ENCODE measurements at places on chromosomes 11 and 22.

DNA sequence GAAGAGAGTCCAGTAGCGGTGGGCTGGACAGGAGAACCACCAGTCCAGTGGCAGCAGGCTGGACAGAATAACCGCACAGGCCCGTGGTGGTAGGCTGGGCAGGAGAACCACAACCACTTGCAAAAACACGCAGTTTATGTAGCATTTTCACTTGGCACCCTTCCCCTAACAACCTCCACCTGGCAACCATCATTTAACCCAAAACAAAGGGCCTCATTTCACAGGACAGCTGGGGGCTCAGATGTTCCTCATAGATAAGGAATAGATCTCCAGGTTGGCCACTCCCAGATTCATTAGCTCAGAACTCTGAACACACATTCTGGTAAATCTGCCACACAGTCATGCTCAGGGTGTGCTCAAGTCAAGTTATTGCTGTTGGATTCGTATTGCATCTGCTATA, 41.2 kb downstream of the SYTL2 start:
- DNase-seq: no peak

GRCh38 chr11:63931045-63931444, 7.8 kb upstream of the NAA40 start:
- no peak for DNase-seq

DNA sequence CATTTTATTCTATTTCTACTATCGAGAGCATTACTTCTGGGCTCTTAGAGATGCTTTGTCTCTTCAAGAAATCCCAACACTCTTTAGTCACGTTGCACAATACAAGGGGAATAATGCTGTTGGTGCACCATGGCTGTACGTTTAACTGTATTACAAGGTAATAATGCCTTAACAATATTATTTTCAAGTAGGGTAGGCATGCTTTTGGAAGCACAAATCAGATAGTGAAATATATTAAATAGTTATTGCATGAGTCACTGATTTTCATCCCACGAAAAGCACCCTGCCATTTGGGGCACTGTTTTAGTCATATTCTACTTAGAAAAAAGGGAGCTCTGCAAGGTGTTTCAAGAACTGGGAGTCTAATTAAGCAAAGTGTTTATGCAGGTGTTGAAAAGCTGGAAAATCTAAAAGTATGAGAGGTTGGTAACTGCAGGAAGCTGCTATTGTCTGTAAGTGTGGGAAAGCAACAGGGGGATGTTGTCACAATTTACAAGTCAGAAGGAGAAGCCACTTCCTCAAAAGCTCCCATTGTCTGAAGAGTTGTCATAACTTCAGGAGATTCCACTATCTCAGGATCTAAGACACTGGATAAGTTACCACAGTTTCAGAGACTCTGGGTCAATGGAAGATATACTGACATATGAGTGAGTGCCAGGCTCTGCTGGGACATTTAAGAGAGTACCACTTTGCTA, 218.2 kb downstream of the JRKL start:
- no peak for DNase-seq

- DNase-seq: no peak
Measured at GRCh38 chr11:67656278-67656922, 5.9 kb upstream of the ACY3 start.

DNA sequence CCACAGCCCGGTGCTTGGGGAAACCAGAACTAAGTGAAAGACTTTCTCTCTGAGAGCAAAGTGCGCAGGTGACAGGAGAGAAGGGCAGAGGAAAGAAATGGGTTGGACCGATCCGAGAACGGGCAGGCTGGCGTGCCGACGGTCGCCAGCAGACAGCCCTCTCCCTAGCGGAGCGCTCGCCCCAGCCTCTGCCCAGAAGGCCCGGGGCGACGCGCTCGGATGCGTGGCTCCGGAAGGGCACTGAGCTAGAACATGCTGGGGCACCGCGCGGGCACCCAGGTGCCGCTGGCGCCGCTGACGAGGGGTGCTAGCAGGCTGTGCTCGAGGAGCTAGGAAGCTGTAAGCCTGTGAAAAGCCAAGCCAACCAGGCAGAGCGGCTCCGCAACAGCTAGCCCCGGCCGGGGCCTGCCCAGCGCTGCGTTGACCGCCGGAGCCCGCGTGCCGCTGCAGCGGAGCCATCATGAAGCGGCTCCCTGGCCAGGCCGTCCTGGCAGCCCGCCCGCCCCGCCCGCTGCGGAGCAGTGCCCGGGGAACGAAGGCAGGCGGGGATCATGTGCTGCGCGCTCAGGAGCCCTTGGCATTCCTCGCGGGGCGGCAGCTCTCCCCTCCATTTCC, 22.1 kb upstream of the RRAS2 start:
- DNase-seq: peak; percentile 41

GRCh38 chr11:419248-420005, 4.6 kb upstream of the SIGIRR start:
- no peak for DNase-seq

- DNase-seq: no peak
Measured at GRCh38 chr11:130047141-130047540, 22.6 kb upstream of the APLP2 start.

DNA sequence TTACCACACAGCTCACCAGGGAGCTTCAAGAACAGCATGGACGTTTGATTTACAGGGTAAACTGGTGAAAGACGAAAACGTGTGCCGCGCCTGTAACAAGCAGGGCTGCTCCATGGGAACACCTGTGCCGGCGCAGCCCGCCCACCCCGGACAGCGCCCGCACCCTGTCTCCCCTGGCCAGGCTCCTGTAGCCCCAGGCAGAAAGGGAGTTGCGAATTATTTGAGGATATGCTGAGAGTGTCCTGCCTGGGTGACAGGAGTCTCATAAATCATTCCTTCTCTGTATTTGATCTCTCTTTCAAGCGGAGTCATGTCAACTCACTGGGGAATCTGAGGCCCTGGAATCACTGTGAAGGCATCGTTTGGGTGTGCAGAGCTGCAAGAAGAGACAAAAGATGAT, 804.3 kb downstream of the OPCML start:
- DNase-seq: no peak

GRCh38 chr11:57639321-57640067, 10.2 kb downstream of the YPEL4 start:
- no peak for DNase-seq

DNA sequence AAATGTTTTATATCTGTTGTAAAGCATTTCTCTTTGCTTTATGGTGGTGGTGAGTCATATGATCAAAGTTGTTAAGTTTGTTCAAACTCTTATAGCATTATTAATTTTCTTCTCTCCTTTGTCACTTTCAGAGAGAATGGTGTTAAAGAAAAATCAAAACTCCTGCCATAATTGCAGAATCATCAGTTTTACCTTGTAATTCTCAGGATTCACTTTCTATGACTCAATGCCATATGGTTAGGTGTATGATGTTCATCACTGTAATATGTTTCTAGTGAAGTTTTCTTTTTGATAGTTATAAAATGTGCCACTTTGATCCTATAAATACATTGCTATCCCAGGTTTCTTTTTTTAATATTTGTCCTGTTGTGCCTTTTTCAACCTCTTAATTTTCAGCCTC, 13.7 kb upstream of the KDM4E start:
- no peak for DNase-seq

- no peak for DNase-seq
Measured at GRCh38 chr22:22910272-22911240, 22.9 kb downstream of the IGLL5 start.

DNA sequence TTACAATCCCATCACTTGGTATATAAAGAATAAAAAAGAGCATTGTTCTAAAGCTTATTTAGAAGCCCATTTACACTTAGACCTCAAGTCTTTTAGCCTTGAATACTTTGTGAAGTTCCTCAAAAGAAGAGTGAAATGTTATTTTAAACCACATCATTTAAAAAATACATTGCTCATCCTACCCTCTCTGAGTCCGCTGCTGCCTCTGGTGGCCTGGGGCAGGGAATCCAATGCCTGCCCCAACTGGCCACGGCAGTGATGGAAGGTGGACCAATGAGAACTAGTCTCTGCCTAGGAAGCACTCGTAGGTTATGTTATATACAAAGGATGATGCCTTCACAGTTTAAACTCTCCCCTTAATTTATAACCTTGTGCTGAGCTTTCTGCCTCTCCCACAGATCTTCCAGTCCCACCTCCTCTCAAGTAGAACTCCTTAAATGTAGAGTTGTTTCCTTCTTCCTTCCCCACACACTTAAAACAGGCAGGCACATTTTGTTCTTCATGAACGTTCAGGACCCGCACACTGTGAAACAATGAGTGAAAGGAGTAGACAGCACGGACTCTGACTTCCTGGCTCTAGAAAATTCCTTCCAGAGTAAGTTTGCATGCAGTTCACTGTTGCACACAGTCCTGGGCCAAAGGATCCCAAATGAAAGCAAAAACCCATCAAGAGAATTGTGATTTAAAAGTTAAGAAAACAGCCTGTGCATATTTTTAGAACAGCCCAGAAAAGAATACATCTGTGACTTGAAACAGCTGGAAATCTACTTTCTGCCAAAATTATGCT, 167.8 kb downstream of the RRAS2 start:
- DNase-seq: no peak

- DNase-seq: no peak
Measured at GRCh38 chr22:30870451-30871345, 97.9 kb downstream of the MORC2 start.

- no peak for DNase-seq
Measured at GRCh38 chr11:75313513-75314272, 37.8 kb downstream of the ARRB1 start.

DNA sequence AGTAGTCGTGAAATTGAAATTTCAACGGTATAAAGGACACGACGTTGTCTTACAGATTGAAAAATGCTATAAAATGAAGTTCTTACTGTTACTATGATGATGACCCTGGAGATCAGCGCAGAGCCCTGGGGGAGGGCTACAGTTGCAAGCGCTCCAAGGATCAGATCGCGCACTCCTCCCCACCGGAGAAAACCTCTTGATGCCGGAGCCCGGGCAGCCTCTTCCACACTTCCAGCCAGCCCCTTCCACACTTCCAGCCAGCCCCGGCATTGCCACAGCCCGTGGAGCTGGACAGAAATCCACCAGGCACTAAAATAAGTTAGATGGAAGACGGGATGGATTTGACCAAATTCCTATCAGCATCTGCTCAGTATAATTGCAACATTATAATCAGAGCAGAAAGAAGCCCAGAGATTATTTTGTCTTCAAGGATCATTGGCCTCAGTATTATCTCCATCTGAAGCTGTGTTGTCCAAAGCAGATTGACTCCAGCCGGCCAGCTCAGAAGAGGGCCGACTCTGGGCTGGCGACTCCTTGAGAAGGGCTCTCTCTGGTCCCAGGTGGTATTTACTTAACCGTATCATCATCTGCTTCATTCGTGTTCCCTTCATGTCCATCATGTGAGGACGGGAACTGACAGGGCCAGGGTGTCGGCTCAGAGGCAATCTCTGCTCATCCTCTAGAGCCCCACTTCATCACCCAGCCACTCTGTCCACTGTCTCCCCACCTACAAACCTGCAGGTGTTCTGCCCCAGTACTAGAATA, 777 bp upstream of the MICAL3 start:
- DNase-seq: no peak

- DNase-seq: no peak
Measured at GRCh38 chr11:125389339-125390166, 106.5 kb downstream of the FEZ1 start.

GRCh38 chr22:35842519-35842913, 124.8 kb downstream of the APOL5 start:
- DNase-seq: no peak

- no peak for DNase-seq
Measured at GRCh38 chr11:1488575-1489180, 2.1 kb upstream of the MOB2 start.

- DNase-seq: no peak
Measured at GRCh38 chr11:91023731-91024130, 800.9 kb upstream of the CHORDC1 start.

- DNase-seq: no peak
Measured at GRCh38 chr11:15180212-15180792, 65.6 kb downstream of the INSC start.

DNA sequence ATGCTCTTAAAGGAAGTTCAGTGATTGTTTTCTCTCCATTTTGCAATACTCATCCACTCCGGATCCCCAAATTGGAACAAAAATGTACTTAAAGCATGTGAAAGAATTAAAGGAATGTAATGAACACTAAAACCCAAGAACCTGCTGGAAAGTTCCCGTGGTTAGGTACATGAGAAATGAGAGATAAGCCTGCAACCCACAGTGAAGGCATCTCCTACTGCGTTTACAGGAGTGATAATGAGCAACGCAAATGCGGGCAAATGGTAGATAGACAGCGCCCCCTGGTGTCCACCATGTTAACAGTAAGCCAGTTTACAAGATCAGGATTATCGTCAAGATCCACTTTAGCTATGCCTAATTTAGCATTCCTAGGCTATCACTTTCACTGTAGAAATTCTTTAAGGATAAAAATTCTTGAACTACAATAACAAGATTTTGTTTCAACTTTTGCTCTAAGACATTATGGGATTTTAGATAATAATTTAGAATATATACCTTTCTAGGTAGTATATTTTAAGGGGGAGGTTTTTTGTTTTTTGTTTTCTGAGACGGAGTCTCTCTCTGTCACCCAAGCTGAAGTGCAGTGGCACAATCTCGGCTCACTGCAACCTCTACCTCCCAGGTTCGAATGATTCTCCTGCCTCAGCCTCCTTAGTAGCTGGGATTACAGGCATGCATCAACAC, 29.9 kb downstream of the ALG9 start:
- DNase-seq: peak; percentile 79

DNA sequence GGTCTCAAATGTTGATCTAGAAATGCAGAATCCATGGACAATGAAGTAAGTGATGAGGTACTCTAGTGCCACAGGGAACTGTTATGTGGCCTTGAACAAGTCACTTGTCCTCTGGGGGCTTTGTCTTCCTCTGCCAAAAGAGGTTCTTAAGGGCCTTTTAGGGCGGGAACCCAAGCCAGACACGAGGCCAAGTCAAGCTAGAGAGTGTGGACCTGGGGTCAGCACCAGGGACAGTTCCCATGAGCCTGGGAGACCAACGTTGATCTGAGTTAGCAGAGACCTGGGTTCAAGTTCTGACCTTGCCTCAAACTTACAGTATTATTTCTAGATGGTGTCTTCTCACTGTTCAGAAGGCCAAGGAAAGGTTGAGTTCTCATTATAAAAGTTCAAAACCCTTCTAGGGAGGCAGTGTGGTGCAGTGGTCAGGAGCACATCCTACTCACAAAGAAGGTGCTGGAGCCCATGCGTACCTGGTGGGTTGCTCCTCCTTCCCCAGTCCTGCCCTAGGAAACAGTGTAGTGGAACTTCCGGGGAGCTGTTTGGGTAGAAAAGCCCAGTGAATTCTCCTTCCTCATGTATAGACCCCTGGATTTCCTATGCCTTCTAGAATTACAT, 121.5 kb downstream of the CHST1 start:
- DNase-seq: no peak

DNA sequence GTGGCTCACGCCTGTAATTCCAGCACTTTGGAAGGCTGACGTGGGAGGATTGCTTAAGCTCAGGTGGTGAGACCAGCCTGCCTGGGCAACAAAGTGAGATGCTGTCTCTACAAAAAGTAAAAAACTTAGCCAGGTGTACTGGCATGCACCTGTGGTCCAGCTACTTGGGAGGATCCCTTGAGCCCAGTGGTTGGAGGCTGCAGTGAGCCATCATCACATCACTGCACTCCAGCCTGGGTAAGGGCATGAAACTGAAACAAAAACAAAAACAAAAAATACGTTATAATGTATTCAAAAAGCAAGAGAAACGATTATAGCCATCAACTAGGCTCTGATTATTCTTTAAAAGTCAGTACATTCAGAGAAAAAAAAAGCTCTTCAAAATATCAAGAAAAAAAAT, 62.5 kb downstream of the TCF20 start:
- DNase-seq: no peak

GRCh38 chr22:46629291-46629690, 9.1 kb downstream of the GRAMD4 start:
- no peak for DNase-seq

- DNase-seq: no peak
Measured at GRCh38 chr11:1943977-1944376, 3.2 kb upstream of the MRPL23 start.
